ENCODE measurements at places on chromosomes 6 and 20. TPM values are rescaled to one million over a fixed set of nuclear protein-coding genes. Genes with fewer than 3 reads are reported as not detected.
A peak's percentile ranks its signal among the peaks of the same experiment; 100 is the strongest.

PTCHD4 gene
- total RNA-seq, result 9.7 TPM

DNA sequence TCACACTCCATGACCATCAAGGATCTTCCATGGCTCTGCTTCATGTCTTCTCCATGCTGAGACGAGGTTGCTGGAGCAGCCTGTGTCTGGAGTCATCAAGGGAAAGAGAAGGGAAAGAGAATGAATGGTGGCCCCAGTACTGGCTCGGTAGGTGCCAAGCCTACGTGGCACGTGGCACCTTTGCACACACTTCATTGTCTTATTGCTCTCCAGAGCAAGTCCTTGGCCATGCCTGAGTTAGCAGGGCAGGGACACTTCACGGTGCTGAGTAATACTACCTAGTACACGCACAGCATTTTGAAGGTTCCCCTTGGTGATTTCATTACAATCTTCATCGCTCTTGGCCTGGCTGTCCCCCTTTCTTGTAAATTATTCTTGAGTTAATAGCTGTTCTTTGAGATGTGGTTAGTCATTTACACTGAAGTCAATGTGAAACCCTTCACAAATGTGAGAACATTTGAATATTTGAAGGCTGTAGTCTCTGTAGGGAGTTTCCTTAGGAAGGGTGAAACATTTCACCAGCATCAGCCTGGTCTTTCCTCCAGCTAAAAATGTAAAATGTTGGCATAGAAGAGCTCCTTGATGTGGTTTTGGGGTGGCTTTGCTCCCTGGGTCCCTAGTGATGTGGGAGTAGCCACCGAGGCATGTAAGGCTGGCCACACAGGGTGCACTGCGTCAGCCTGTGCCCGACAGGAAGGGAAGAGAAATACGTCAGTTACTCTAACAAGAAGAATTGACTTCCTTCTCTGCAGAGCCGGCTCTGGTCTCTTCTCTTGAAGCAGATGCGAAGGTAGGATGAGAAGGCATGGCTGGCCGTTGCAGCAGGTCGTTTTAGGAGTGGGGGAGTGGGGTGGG lies at the start of gene SYTL3:
SYTL3 (plus strand) TSS at position 766 of the 855 bp plus-strand sequence. CDS start 13,215 bp downstream, outside the sequence.
- H3K4me1 ChIP-seq, result peaks cover 65% of the 10 kb centered on the region
- H3K4me3 ChIP-seq, result peak within 1 kb of the TSS; percentile 58
- H3K36me3 ChIP-seq, result peaks cover 12% of the 10 kb centered on the region
- peak; percentile 55 for DNase-seq
- H3K27me3 ChIP-seq, result peaks cover 2% of the 10 kb centered on the region
- peak within 1 kb of the TSS; percentile 91 for H3K27ac ChIP-seq

SLC22A7 gene
- not detected for total RNA-seq

DNA sequence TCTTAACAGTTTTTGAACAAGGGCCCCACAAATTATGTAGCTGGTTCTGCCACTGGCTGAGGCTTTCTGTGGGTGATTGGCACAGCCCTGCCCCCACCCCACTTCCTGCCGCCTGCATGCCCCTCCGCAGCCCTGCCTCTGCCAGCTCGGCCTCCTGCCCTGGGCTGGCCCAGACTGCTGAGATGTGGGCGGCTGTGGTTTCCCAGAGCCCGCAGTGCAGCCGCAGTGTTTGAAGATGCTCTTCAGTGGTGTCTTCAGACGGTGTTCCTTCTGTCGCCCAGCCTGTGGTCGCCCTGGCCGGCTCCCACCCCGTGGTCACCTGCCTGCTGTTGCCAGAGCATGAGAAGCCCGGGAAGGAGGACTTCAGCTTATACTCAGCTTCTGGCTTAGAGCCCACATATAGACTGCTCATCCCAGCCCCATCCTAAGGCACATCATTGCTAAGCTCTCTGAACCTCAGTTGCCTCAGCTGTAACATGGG lies 154.3 kb downstream of the VEGFA start:
- H3K36me3 ChIP-seq, result no peaks in the 10 kb centered on the region
- no peak overlapping the region for H3K27ac ChIP-seq
- no peak overlapping the region for H3K4me3 ChIP-seq
- DNase-seq, result no peak

DNA sequence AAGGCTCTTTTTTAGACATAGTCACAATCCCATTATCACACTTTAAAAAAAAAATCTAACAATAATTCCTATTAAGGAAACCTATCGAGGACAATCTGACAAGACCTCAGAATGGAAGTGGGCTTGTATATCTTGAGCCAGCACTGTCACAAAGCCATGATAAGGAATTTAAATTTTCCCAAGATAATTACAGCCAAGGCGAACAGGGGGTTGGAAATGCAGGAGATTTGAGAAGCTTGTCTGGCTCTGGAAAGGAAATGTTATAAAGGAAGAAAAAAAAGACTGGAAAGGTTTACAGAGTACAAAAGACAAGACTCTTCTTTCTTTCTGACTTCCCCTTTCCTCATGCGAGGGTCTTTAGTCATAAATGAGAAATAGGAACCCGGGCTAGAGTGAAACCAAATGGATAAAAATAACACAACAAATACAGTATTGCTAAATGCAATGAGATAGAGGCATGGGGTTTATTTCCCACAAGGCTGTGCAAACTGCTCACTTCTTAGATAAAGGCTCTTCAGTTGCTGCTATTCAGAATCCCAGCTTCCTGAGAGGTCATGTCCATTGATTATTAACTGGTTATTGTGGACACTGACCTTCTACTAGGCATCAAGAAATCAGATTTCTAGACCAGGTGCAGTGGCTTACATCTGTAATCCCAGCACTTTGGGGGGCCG lies 13.4 kb upstream of the GHRH start:
- H3K36me3 ChIP-seq, result no peaks in the 10 kb centered on the region
- H3K4me1 ChIP-seq, result peaks cover 25% of the 10 kb centered on the region
- no peak for DNase-seq
- peaks cover 5% of the 10 kb centered on the region for H3K27me3 ChIP-seq
- no peak overlapping the region for H3K27ac ChIP-seq

GRCh38 chr6:103122766-103123601 lies 1729.5 kb downstream of the GRIK2 start:
- H3K4me1 ChIP-seq, result no peaks in the 10 kb centered on the region
- H3K36me3 ChIP-seq, result no peaks in the 10 kb centered on the region
- H3K4me3 ChIP-seq, result no peak overlapping the region
- peak; percentile 17 for DNase-seq
- H3K27ac ChIP-seq, result no peak overlapping the region
- H3K27me3 ChIP-seq, result peaks cover 2% of the 10 kb centered on the region

FGD2 gene
- total RNA-seq, result not detected

DNA sequence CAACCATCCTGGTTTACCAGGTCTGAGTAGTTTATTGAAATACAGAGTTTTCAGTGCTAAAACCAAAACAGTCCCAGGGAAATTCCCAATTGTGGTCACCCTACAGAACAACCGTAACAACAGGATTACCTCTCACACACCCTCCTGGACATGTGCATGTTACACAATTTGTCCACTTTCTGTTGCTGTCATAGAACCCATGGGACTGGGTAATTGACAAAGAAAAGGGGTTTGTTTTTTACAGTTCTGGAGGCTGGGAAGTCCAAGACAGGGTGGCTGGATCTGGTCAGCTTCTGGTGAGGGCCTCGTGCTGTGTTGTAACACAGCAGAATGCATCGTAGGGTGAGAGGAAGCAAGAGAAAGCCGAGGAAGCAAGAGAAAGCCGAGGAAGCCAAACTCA lies 9.1 kb upstream of the ADA start:
- DNase-seq, result no peak
- no peaks in the 10 kb centered on the region for H3K4me1 ChIP-seq
- no peaks in the 10 kb centered on the region for H3K36me3 ChIP-seq
- no peak overlapping the region for H3K27ac ChIP-seq
- no peak overlapping the region for H3K4me3 ChIP-seq
